ENCODE measurements at places on chromosomes 2 and 18.
A peak's percentile ranks its signal among the peaks of the same experiment; 100 is the strongest.

GRCh38 chr2:40165509-40165844 is 286.4 kb downstream of the SLC8A1 start:
- DNase-seq: no peak

GRCh38 chr2:205948496-205948837 is 137.5 kb downstream of the INO80D start:
- no peak for DNase-seq

- DNase-seq: no peak
Observed at GRCh38 chr2:74146929-74147726, 584 bp downstream of the BOLA3 start.

- DNase-seq: no peak
Observed at GRCh38 chr18:59357928-59358327, 1.1 kb downstream of the LMAN1 start.

DNA sequence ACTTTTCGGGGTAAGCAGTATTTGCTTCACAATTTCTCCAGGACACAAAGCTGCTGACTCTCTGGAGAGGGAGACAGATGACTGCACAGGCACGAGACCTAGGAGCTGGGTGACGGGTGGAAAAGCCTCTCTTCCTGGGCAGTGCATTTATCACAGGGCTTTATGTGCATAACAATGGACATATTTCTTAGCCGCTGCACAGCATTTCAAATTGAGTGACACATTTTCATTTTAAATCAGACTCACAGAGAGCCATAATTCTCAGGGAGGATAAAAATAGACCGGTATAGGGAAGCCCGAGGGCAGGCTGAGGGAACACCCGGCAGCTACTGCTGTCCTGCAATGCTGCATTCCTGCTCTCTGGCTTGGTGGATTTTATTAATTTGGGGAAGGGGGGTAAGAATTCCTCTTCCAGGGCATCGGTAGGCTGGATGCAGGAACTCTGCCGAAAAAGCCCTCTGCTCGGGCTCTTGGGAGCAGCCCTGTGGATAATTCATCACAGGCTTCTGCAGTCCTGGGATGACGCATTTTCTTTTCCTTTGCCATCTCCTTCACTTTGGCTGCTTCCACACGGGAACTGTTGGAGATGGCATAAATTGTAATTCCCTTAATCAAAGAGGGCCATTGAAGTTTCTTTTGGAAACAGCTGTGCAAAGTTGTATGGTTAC is 108.1 kb upstream of the ACAA2 start:
- DNase-seq: no peak

GRCh38 chr2:215283221-215283620 is 28.6 kb upstream of the ATIC start:
- no peak for DNase-seq

DNA sequence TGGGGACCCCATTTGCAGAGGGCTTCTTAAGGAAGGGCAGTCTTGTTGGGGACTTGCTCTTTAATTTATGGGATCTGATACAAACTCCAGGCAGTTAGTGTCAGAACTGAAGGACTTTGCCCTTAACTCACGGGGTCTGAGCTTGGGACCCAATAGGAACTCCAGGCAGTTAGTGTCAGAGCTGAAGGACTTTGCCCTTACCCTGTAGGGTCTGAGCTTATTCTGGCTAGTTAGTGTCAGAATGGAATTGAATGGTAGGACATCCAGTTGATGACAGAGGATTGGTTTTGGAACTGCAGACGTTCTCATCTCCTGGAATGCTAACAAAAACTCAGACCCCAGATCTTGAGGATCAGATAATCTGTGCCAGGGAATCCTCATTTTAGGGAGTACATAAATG is 256.9 kb upstream of the COPS8 start:
- no peak for DNase-seq

GRCh38 chr18:74303936-74304335 is 11.7 kb upstream of the C18orf63 start:
- DNase-seq: no peak

- DNase-seq: no peak
Observed at GRCh38 chr2:102064679-102065674, 73.2 kb downstream of the IL1R2 start.

GRCh38 chr2:240344904-240345303 is 90.6 kb upstream of the GPC1 start:
- DNase-seq: no peak

GRCh38 chr18:33805592-33805991 is 227.6 kb downstream of the ASXL3 start:
- DNase-seq: no peak

DNA sequence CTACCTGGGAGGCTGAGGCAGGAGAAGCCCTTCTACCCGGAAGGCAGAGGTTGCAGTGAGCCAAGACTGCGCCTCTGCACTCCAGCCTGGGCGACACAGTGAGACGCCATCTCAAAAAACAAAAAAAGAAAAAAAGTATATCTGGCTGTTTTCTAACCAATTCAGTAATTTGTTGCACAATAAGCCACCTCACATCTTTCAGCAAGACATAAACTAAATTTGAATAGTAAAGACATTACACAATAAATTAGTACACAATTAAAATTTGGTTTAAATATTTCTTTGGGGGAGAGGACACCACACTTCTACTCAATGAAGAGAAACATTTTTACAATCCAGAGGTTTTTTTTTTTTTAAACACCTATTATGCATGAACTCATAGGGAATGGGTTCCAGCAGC is 36.0 kb upstream of the MTA3 start:
- DNase-seq: no peak

DNA sequence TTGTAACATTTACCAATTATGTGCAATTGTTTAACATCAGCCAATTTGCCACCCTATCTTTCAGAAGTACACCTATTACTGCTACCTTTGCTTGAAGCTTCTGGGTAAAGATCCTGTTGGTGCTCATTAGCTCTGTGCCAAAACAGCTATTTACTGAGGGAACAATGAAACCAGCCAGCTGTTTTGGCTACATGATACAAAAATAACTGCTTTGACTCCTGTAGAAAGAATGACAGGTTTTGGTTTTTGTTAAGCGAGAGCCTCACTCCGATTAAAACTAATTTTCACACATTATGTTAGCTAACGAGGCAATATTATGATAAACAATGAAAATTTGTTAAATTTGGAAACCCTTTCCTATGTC is 907.0 kb downstream of the EPHA4 start:
- no peak for DNase-seq

- no peak for DNase-seq
Observed at GRCh38 chr2:74447230-74447999, 5.7 kb upstream of the RTKN start.

DNA sequence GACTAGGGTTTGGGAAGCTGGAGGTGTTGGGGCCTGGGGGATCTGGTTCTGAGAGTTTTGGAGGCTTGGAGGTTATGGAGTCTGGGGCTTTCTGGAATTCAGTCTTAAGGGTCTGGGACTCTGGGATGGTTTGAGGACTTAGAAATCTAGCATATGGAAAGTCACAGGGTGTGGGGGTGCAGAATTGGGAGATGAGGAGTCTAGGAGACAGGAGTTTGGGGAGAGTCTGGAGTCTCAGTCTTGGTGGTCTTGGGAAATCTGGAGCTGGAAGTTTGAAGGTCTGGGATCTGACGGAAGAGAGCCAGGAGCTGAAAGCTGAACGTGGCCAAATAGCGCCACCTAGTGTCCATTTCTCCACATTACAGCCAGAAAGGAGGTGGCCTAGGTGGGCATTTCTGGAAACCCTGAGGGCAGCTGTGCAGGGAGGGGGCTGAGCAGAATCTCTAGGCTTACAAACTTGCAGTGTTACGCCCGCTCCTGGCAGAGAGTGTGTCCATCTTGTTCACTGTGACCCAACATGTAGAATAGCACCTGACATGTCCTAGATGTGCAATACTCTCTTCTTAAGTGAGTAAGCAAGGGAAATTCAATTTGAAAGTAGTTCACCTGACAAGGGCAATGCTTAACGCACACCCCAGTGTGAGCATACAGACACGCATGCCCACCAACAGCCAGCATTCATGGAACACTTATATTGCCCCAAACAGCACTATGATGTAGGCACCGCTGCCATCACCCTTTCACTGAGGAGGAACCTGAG is 204.8 kb downstream of the TFCP2L1 start:
- DNase-seq: no peak

- peak; percentile 41 for DNase-seq
Observed at GRCh38 chr2:143936848-143937722, 582.8 kb downstream of the ZEB2 start.

DNA sequence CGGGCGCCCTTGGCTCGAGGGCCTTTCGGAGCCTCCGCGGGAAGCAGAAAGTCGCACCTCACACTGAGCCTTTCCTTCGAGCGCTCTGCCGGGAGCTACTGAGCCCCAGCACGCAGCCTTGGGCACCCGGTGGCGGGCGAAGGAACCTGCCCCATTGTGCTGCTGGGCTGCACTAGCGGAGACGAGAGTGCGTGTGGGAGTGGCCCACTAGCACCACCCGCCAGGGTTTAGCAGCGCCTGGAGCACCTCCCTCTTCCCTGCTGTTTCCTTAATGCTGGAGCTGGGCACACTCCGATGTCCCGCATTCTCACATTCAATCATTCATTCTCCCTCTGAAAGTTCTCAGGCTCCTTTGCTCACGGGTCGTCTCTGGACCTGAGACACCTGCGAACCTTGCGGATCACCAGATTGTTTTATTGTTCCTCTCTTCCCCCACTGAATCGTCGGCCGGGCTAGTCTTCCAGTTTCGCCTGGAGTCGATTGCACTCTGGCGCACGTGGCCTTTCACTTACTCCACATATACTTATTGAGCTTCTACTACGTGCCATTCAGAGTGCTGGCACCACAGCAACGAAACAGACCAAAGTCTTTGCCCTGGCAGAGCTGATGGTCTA is 8.5 kb upstream of the PAX3 start:
- no peak for DNase-seq

DNA sequence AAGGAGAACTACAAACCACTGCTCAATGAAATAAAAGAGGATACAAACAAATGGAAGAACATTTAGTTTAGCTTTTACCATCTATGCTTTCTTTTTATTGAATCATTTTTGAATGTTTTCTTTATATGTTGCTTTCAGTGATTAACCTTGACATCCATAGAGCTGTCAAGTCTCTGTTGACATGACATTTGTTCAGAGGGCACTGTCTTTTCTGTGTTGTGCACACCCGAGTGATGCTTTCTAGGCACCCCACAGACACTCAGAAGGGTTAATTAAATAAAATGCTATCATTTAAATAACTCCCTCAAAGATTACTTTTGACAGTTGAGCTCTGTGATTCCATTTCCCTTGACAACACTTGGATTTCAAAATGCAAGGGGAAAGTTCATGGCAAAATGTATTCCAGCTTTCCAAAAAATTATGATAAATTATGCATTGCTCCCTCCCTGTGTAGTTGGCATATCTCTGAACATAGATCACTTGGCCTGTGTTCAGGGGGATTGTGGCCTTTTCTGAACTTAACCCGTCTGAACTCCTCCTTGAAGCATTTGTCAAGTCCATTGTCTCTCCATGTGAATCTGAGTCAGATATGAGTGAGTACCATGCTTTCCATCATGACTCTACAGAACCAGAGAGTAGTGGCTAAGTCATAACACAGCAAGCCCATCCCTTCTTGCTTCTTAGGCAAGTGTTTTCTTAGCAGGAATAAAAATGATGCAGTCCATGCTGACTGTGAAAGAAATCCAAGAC is 372.6 kb downstream of the RPRM start:
- DNase-seq: no peak

DNA sequence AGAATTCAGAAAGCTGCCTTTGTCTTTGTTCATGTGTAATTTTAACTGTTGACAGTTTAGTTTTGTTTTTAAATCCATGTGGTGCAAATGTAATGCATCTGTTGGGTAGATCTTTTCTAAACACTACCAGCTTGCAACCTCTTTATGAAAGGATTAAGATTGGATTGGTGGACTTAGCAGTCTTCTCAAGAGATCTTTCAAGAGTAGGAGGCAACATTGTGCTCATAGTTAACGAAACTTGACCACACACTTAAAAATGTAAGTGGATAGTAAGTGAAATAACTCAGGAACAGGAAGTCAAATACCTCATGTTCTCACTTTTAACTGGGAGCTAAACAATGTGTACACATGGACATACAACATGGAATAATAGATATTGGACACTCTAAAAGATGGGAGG is 579.0 kb downstream of the RIT2 start:
- DNase-seq: no peak

DNA sequence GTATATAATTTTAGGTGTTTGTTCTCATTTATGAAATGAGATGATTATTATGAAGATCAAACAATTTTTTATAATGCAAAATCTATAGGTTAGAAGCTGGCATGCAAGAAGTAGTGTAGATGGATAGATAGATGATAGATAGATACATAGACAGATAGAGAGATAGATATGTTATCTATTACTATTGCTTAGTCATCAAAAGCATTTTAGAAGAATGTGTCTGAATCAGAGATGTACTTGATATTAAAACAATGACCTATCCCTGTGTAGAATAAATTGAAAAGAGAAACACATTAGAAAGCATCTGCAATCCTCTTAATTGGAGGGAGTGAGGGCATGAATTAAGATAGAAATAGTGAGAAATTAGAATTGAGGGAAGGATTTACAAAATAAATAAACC is 436.2 kb upstream of the NXPH2 start:
- DNase-seq: no peak

GRCh38 chr2:150156876-150157275 is 330.6 kb downstream of the RND3 start:
- DNase-seq: no peak

GRCh38 chr18:5582849-5583681 is 39.3 kb upstream of the EPB41L3 start:
- DNase-seq: peak; percentile 20

- DNase-seq: no peak
Observed at GRCh38 chr2:7517088-7517487, 599.9 kb downstream of the RNF144A start.

DNA sequence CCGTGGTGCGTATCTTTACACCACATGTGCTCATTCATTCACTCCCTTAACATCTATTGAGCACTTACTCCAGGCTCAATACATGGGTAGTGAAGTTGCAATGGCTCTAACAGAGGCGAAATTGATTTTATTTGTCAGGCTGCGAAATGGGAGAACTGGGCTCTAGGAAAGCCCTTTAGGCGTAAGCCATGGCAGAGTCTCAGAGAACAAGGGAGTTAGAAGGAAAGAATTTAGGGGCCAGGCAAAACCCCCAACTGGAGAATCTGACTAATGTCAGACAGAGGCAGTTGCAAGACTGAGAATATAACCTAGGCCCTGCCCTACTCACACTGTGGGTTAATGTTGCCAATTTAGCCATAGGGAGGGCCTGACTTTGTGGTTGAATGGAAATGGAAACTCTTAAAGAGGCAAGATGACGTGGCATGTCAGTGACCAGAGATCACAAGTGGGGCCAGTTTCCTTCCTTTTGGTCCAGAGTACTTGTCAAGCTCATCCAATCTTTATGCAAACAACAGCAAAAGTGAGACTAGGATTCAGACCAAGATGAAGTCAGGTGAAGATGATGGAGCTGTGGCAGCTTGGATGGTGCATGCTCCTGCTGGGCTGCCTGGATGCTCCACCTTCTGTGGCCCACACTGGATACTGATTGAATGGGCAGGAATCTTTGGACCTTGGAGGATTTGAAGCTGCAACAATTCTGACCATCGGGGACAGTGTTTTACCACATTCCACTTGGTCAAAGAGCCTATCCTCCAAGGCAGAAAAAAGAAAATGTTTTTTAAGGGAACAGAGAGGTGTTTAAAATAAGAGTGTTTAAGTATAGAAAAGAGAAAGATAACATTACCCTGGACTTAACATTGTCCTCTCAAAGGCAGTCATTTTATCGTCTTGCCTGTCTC is 92.2 kb downstream of the CAPN13 start:
- no peak for DNase-seq

- DNase-seq: peak; percentile 72
Observed at GRCh38 chr2:133579274-133579673, 11.0 kb upstream of the NCKAP5 start.
